Liver (tissue), 10 donors: ENCODE measurements at places on chromosomes 2 and 18.

DNA sequence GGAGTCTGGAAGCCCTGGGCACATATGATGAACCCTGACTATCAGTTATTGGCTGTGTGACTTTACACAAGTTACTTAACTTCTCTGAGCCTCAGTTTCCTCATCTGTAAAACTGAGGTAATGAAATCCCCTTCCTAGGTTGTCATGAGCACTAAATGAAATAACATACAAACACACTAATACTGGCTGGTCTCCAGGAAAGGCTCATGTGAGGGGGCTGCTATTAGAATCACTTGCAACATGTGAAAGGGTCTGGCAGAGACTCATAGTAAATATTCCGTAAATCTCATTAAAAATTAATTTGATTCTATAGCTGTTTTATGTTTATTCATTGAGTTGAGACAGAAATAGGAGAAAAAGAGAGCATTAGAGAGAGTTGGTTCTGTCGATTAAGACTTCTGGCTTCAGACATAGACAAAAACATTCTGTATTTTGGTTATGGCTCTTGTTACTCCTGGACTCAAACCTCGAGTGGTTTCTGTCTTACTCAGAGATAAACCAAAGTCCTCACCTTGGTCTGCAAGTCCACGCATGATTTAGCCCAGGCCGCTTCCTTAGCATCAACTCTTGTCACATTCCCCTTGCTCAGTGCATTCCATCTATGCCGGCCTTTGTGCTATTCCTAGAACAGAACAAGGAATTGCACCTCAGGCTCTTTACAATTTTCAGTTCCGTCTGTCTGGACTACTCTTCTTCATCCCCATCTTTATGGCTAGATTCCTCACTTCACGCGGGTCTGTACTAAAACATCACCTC, 139.1 kb downstream of the NXPH2 start:
- DNase-seq, result no peak

DNA sequence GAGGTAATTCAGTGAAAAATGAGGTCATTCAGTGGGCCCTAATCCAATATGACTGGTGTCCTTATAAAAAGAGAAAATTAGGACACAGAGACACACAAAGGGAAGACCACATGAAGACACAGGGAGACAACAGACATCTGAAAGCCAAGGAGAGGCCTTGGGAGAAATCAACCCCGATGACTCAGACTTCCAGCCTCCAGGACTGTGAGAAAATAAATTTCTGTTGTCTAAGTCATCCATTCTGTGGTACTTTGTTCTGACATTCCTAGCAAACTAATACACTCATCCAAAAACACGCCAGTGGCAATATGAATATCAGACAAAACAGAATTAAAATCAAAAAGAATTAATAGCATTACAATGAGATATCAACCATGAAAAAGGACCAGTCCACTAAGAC, 303.7 kb downstream of the SS18 start:
- DNase-seq, result no peak

- DNase-seq, result no peak
These were observed 40.8 kb upstream of the CYP1B1 start for GRCh38 chr2:38116762-38117161.

- no peak for DNase-seq
These were observed 15.5 kb upstream of the BIN1 start for GRCh38 chr2:127122361-127123027.
